Ascending aorta (tissue), 2 donors: ENCODE measurements at places on chromosomes 16 and 17.

- H3K27ac ChIP-seq = no peak overlapping the region
- no peaks in the 10 kb centered on the region for H3K36me3 ChIP-seq
- no peaks in the 10 kb centered on the region for H3K27me3 ChIP-seq
- no peak overlapping the region for H3K4me3 ChIP-seq
Observed at GRCh38 chr16:61836804-61837393, 199.3 kb downstream of the CDH8 start.

GRCh38 chr17:39325528-39326240 lies 75.7 kb downstream of the FBXL20 start:
- H3K4me1 ChIP-seq = peaks cover 4% of the 10 kb centered on the region
- DNase-seq = no peak
- H3K27me3 ChIP-seq = no peaks in the 10 kb centered on the region
- H3K36me3 ChIP-seq = no peaks in the 10 kb centered on the region

DNA sequence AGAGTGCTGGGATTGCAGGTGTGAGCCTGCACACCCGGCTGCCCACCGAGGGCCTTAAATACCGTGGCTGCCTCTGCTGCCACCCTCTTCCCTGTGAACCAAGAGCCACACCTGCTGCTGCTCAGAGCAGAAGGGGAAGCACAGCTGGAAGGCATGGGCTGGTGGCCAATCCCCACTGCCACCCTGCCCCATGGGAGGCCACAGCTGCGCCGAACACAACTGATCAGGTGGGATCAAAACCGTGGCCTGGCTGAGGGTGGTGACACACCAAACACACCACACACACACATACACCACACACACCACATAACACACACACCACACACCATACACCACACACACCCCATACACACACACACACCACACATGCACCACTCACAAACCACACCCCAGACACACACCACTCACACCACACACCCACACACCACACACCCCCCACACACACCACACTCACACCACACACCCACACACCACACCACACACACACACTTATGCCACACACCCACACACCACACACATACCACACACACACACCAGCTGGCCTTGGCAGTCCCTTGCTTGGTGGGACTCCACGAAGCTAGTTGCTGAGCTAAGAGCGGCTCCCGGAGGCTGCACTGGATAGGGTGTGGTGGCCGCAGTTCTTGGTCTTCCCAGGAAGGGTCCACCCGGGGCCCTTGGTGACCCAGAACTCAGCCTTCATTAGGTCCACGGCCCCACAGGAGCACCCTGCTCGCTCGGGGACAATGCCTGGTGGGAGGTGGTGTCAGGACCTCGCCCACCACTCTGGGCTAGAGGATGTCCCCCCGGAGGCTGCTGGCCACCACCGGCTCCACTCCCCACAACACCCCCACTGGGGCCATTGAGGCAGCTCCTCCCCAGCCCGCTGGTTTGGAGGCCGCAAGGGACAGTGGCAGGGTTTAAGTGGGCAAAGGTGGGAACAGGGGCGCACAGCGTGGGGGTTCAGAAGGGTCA lies 14.9 kb downstream of the CEP131 start:
- no peaks in the 10 kb centered on the region for H3K27me3 ChIP-seq
- H3K4me3 ChIP-seq = no peak overlapping the region
- H3K27ac ChIP-seq = no peak overlapping the region
- no peaks in the 10 kb centered on the region for H3K4me1 ChIP-seq
- DNase-seq = no peak
- H3K36me3 ChIP-seq = no peaks in the 10 kb centered on the region

DNA sequence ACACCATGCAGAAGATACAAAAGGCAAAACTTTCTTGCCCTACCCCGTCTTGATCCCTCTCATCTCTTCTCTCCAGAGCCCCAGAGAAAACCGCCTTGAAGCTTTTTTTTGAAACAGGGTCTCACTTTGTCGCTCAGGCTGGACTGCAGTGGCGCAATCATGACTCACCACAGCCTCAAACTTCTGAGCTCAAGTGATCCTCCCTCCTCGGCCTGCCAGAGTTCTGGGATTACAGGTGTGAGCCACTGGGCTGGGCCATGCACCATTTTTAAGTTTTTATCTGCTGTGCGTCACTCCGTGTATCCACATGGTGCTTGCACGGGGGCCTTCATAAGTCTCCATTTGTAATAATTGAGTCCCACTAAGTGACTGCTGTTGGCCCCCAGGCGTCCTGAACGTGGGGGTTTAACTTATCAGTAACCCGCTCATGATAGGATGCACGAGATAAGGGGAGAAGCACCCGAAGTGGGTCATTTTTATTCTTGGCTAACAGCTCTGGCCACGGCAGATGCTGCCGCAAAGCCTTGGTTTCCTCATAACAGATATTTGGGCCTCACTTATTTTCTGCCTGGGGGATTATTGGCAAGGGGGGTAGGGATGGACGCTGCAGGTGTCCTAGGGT lies 8.6 kb downstream of the DNAH17 start:
- H3K27me3 ChIP-seq = no peaks in the 10 kb centered on the region
- DNase-seq = no peak
- H3K27ac ChIP-seq = no peak overlapping the region
- no peaks in the 10 kb centered on the region for H3K4me1 ChIP-seq
- H3K36me3 ChIP-seq = no peaks in the 10 kb centered on the region

GRCh38 chr16:31496670-31497069 lies 11.5 kb downstream of the RUSF1 start:
- no peak overlapping the region for H3K4me3 ChIP-seq
- H3K27me3 ChIP-seq = no peaks in the 10 kb centered on the region
- no peaks in the 10 kb centered on the region for H3K4me1 ChIP-seq
- no peak overlapping the region for H3K27ac ChIP-seq
- no peak for DNase-seq
- H3K36me3 ChIP-seq = peaks cover 69% of the 10 kb centered on the region

- no peaks in the 10 kb centered on the region for H3K27me3 ChIP-seq
- no peaks in the 10 kb centered on the region for H3K36me3 ChIP-seq
- H3K4me1 ChIP-seq = peaks cover 15% of the 10 kb centered on the region
- no peak overlapping the region for H3K4me3 ChIP-seq
- no peak for DNase-seq
Observed at GRCh38 chr16:82265809-82266208, 95.8 kb upstream of the MPHOSPH6 start.

- no peaks in the 10 kb centered on the region for H3K27me3 ChIP-seq
- no peak for DNase-seq
- H3K36me3 ChIP-seq = peaks cover 65% of the 10 kb centered on the region
- H3K4me1 ChIP-seq = peaks cover 12% of the 10 kb centered on the region
Observed at GRCh38 chr17:1091900-1092299, 87.9 kb downstream of the ABR start.

- DNase-seq = no peak
- no peaks in the 10 kb centered on the region for H3K4me1 ChIP-seq
- H3K36me3 ChIP-seq = no peaks in the 10 kb centered on the region
- H3K4me3 ChIP-seq = no peak overlapping the region
- H3K27me3 ChIP-seq = no peaks in the 10 kb centered on the region
- no peak overlapping the region for H3K27ac ChIP-seq
Observed at GRCh38 chr17:50805486-50805885, 29.9 kb upstream of the WFIKKN2 start.

DNA sequence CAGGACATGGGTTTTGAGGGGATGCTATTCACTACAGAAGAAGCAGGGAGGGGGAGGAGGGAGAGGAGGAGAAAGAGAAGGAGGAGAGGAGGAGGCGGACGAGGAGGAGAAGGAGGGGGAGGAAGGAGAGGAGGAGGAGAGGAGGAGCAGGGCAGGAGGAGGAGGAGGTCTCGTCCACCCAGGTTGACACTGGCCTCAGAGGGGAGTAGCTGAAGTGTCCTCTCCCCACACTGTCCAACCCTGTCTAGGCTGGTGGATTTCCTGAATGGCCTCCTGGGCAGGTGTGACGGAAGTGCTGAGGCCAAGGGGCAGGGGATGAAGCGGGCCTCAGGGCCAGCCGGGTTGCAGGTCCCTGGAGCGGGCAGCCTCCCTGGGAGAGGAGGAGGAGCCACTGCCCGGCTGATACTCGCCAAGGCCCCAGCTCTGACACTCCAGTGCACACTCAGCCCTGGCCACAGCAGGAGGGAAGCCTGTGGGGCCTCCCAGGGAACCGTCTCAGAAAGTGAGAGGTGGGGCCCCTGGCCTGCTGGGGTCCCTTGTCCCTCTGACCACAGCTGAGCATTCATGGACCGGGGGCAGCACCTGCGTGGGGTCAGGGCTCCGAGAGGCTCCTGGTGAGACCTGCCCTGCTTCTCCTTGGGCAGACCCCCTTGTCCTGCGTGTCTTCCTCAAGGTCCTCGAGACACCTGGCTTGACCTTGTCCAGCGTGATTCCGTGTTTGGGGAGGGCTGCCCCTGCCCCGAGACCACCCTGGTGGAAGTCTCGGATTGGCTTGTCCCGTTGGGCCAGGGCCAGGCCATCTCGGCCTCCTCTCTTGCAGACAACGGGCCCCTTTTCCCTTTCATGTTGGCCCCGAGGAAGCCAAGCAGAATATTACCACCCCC lies 200.6 kb upstream of the CIBAR2 start:
- no peak overlapping the region for H3K4me3 ChIP-seq
- H3K27ac ChIP-seq = no peak overlapping the region
- peaks cover 8% of the 10 kb centered on the region for H3K4me1 ChIP-seq

DNA sequence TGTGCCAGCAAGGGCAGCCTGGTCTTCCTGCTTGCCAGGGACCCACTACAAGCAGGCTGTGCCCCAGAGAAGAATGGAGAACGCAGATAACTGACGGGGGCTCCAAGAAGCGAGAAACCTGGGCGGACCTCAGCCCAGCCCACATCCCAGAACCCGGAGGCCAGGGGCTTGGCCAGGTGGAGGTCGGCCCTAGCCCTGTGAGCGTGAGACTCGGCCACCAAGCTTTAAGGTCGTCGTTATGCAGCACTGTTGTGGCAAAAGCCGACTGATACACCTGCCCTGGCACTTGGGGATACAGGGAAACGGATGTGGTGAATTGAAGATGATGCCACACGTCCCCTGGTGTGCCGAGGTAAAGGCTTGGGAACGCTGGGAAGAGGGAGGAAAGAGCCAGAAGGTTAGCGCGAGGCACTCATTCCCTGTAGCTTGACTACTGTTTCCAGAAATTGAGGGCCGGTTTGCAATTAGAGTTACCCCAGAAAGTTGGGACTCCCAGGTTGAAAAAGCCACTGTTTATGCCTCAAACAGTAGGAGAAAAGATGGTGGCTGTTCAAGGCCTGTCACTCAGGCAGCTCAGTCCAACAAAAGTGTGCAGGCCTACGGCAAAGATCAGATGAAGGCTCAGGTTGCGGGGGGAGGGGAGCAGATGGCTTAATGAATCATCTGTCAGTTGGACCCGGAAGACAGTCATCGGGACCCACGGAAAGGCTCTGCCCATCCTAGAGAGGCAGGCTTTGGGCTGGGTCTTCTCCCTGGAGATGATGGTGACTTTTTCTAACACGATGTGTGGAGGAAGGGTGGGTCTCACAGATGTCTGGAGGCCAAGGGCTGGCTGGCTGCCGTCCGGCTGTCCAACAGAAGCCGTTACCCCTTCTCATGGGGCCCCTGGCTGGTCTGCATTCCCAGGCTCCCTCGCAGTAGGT lies 45.6 kb upstream of the BAHCC1 start:
- H3K36me3 ChIP-seq = no peaks in the 10 kb centered on the region
- H3K27me3 ChIP-seq = no peaks in the 10 kb centered on the region
- H3K27ac ChIP-seq = no peak overlapping the region
- H3K4me1 ChIP-seq = peaks cover 4% of the 10 kb centered on the region
- no peak for DNase-seq

GRCh38 chr17:16491131-16491702 lies 776 bp downstream of the LRRC75A start:
- peak overlapping the region; percentile 87 for H3K4me3 ChIP-seq
- H3K27ac ChIP-seq = no peak overlapping the region
- no peaks in the 10 kb centered on the region for H3K36me3 ChIP-seq

- no peaks in the 10 kb centered on the region for H3K36me3 ChIP-seq
- H3K4me3 ChIP-seq = no peak overlapping the region
- DNase-seq = no peak
- H3K27ac ChIP-seq = no peak overlapping the region
Observed at GRCh38 chr16:85836706-85837582, 37.4 kb downstream of the COX4I1 start.

DNA sequence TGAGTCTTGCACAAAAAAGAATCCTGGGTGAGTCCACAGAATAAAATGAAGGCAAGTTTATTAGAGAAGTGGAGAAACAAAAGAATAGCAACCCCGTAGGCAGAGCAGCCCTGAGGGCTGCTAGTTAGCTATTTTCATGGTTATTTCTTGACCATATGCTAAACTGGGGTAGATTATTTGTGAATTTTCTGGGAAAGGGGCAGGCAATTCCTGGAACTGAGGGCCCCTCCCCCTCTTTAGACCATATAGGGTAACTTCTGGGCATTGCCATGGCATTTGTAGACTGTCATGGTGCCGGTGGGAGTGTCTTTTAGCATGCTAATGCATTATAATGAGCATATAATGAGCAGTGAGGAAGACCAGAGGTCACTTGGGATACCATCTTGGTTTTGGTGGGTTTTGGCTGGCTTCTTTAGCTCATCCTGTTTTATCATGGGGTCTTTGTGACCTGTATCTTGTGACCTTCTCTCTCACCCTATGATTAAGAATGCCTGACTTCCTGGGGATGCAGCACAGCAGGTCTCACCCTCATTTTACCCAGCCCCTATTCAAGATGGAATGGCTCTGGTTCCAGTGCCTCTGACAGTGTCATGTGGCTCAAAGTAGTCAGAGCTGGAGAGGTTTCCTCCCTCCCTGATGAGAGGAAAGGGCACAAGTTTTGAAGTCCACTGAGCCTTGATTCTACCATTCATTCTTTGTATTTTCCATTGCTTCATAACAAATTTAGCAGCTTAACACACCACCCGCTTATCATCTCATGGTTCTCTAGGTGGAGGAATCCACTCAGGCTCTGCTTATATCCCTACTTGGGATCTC lies 55.7 kb upstream of the LGALS9 start:
- no peaks in the 10 kb centered on the region for H3K4me1 ChIP-seq
- H3K27me3 ChIP-seq = no peaks in the 10 kb centered on the region
- H3K4me3 ChIP-seq = no peak overlapping the region
- DNase-seq = no peak

DNA sequence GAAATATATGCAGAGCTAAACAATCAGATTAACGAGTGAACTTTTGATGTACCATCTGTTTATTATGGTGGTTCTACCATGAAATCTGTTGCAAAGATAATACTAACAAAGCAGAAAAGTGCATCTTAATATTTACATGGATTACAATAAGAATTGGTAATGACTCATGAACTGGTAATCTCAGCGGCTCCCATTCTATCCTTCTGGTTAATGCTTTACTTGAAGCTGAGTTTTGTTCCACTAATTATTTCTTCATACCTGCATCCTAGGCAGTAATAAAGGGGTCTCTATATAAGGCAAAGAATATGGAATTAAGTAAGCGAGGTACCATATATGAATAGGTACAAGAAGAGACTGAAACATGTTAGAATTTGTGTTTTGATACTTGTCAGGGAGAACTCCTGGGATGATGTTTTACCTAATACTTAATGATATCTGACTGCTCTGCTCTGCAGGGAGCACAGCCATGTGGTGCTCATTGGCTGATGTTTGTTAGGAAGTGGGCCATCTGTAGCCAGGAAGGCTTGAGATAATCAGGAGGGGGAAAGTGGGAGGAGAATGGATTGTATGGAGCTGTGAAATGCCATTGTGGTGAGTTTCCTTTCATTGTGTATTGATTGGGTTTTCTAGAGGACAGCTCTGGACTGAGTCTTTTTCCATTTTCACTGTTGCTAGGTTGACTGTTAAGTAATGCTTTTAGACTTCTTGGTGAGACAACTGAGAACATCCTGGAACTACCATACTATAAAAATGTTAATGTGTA lies 52.6 kb downstream of the MAP2K6 start:
- H3K4me1 ChIP-seq = no peaks in the 10 kb centered on the region
- no peak for DNase-seq
- no peak overlapping the region for H3K4me3 ChIP-seq
- no peaks in the 10 kb centered on the region for H3K27me3 ChIP-seq

GRCh38 chr16:23838485-23839142 lies 2.8 kb downstream of the PRKCB start:
- H3K27ac ChIP-seq = no peak overlapping the region
- no peak for DNase-seq
- no peaks in the 10 kb centered on the region for H3K36me3 ChIP-seq
- no peak overlapping the region for H3K4me3 ChIP-seq
- no peaks in the 10 kb centered on the region for H3K27me3 ChIP-seq
- H3K4me1 ChIP-seq = no peaks in the 10 kb centered on the region
